ENCODE measurements at places on chromosomes 7 and 10.

DNA sequence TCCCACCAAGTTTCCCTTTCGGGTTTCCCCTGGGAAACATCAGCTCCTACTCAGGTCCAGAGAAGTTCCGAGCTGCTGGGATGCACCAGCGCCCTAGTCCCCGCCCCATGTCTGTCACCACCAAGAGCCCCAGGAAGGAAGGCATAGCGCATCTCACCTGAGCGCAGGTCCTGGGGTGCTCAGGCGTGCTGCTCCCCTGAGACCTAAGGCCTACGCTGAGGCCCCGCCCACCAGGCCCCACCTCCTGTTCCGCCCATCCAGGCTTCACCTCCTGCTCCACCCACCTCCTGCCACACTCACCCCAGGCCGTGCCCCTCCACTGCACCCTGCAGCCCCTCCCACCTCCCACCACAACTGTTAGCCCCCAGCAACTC lies 1.2 kb upstream of the TFR2 start:
- H3K27ac ChIP-seq, result no peak overlapping the region
- H3K4me3 ChIP-seq, result no peak overlapping the region
- no peaks in the 10 kb centered on the region for H3K4me1 ChIP-seq
- H3K36me3 ChIP-seq, result no peaks in the 10 kb centered on the region
- H3K27me3 ChIP-seq, result peaks cover 59% of the 10 kb centered on the region
- DNase-seq, result no peak

DNA sequence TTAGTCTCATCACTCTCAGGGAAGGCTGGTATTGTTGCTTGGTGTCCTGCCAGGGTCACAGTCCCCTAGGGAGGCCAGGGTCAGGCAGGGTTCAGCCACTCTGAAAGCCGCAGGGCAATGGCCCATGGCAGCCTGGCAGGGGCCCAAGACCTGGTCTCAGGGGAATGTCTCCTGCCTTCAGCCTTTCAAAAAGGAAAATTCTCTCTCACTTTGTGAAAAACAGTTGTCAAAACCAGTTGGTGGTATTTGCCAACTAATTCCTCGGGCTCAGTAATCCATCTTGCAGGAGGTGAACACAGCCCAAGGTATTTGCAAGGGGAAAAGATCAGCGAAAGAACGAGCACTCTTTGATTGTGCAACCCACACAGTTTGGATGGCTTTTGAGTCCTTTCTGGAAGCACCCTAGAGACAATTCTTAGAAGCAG lies 101.5 kb downstream of the JCAD start:
- H3K27me3 ChIP-seq, result no peaks in the 10 kb centered on the region
- DNase-seq, result peak; percentile 95
- no peaks in the 10 kb centered on the region for H3K4me1 ChIP-seq
- peak overlapping the region; percentile 69 for H3K27ac ChIP-seq
- no peaks in the 10 kb centered on the region for H3K36me3 ChIP-seq

DNA sequence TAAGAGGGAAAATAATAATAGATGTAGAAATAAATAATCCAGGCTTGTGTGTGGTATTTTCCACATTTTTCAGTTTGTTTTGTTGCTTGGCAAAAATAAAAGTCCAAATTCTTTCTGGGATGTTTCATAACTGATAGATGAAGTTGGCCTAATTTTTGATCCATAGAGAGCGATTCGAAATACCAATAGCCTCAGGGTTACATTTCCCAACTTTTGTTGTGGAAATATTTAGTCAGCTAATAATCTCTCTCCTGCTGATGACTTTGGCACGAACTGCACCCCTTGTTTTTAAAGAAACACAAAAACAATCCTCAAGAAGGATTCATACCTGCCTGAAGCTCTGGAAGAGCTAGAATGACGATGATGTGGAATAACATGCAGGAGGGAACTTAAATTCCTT lies 483.2 kb downstream of the ADRA2A start:
- no peaks in the 10 kb centered on the region for H3K4me1 ChIP-seq
- no peaks in the 10 kb centered on the region for H3K27me3 ChIP-seq
- no peaks in the 10 kb centered on the region for H3K36me3 ChIP-seq
- DNase-seq, result no peak

GRCh38 chr7:15159261-15159660 lies 256.7 kb upstream of the DGKB start:
- no peaks in the 10 kb centered on the region for H3K36me3 ChIP-seq
- no peak for DNase-seq
- H3K4me1 ChIP-seq, result no peaks in the 10 kb centered on the region
- H3K27ac ChIP-seq, result no peak overlapping the region

GRCh38 chr7:111752022-111752582 lies 189.8 kb upstream of the IMMP2L start:
- no peaks in the 10 kb centered on the region for H3K4me1 ChIP-seq
- peak; percentile 70 for DNase-seq
- no peaks in the 10 kb centered on the region for H3K27me3 ChIP-seq
- H3K36me3 ChIP-seq, result no peaks in the 10 kb centered on the region
- no peak overlapping the region for H3K27ac ChIP-seq

All from tibial artery (tissue), 4 donors.